Substantia nigra (tissue), 51 donors: ENCODE measurements at places on chromosomes 6 and 20.

DNA sequence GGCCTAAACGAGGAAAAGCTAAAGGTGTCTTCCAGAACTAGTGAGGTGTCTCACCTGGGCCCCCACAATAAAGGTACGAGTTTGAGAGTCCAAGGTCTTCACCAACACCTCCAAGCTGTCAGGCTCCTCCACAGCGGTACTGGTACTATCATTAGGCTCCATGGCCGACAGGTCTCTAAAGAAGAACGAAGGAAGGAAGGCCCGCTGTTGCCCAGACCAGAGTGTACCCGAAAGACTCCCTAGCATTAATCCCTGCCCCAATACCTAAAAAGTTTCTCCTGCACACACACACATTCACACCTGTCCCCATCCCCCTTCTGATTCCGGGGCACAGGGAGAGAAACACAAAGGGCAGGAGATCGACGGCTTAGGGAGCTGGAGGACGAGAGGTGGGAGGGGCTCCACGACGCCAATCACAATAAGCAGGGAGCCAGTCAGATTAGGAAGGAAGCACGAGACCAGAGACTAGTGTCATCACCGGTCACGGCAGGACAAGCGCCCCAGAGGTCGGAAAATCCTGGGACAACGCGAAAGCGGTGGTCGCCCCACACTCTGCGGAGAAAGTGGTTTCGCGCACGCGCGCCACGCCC, 764 bp downstream of the BAG6 start:
- DNase-seq, result no peak

DNA sequence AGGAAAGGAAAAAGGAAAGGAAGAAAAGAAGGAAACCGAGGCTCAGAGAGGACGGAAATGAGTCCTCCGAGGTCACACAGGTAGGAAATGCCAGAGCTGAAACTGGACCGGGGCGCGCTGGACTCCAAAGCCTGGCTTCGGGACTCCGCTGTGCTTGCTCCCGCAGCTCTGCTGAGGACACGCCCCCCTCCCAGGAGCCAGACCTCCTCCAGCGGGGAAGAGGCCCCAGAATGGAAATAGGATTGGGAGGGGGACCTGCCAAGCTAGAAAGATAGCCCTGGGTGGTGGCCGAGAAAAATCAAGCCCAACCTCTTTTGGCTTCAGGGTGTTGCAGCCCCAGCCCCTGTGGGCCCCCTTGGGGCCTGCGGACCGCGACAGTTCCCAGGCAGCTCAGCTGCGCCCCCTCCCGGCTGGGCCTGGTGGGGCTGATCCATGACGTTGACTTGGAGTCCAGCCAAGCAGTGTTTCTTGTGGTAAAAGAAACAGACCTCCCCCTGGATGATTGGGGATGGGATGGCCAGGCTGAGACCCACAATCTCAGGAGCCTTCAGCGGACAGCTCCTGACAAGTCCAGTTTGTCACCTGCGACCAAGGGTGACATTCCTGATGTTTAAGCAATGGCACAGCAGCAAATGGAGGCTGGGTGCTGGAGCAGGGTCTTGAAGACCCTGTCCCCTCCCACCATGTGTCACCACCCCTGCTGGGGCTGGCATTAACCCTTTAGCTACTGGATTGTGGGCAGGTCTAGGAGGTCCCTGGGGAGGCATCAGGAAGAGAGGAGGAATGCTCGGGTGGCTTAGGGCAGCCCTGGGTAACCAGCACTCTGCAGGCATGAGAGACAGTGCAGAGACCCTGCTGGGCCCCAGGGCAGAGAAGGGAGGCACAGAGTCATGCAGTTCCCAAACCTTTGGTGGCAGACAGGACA, 55.4 kb downstream of the RIPOR3 start:
- no peak for DNase-seq

DNA sequence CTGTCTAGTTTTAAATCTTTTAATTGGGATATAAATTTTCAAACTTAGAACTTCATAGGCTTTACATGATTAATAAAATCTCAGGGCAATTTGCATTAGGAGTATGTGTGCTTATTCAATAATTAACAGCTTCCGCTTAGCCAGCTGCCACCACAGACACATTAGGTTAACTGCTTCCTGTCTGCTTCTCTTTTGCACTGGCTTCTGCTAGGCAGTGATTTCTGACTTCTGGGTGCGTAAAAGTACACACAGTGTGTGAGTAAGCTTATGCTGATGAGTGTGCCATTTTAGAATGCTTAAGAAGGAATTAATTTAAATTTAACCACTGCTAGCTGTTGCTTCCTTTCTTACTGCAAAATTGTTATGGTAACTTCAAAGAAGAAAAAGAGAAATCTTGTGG, 73.9 kb downstream of the F13A1 start:
- no peak for DNase-seq

DNA sequence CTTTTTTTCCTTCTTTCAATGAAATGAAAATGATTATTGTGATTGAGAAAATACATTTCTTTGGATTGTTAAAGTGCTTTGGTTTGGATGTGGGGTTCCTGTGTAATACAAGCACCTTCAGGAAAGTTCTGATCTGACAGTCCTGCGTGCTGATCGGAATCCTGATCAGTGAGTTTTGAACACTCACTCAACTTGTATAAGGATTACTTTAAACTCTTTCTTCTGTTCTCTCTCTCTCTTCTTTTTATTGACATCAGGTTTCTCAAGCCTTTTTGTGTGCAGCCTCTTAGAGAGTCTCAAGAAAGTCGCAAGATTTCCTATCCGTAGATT, 710 bp downstream of the TINAG start:
- DNase-seq, result no peak

GRCh38 chr6:43823879-43824702, 54.1 kb downstream of the VEGFA start:
- DNase-seq, result no peak

DNA sequence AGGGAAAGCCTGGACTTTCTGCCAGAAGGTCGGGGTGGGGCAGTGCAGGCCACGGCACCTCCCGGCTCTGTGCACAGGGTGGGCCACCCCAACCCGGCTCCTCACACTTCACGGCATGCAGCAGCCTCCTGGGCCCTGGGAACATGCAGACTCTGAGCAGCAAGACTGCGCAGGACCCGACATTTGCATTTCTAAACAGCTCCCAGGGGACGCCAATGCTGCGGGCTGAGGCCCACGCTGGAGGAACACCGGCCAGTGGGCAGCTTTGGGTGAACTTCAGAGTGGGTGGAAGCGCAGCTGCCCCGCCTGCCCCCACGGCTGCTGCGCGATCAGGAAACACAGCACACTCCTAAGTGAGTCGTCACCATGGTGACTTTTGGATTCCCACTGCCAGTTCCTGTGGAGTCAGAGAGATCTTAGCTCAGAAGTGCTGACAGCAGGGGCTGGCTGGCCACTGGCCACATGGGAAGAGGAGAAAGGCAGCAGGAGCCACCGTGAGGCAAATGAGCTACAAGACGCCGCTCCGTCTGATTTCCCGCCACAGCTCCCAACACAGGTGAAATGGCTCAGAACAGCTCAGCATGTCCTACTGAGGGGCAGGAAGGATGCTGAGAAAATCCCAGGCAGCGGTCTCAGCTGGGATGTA, 52.1 kb downstream of the RNASET2 start:
- no peak for DNase-seq

GRCh38 chr20:45993197-45993951, 15.3 kb upstream of the MMP9 start:
- DNase-seq, result no peak

DNA sequence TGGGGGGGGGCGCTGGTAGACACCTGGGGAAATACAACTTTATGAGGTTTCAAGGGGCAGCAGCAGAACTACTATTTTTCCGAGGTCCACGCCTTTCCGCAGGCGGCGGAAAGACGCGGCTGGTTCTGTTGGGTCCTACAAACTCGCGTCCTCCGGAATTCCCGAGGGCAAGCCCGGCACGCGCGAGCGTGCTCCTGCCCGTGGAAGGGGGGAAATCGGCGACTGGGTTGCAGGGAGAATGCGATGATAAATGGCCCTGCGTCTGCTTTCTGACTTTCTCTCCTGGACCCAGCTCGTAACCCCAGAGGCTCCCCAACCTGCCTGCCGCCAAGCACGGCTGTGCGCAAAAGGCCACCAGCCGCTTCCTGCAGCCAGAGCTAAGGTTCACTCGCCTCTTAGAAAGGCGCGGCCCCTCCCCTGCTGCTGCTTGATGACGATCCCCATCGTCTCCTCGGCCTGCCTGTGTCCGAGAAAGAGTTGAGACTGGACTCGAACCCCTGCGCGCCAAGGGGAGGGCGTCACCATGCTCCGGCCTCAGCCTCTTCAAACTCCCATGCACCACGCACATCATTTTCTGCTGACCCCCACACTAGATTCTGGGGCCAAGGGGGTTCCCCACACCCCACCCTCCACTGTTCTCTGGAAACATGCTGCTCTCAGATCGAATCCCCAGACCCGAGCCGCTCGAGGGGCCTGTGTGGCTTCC, 6.7 kb downstream of the FOXA2 start:
- DNase-seq, result no peak

- no peak for DNase-seq
Observed at GRCh38 chr20:54048891-54049545, 21.4 kb downstream of the BCAS1 start.

GRCh38 chr20:51960047-51960675, 157.8 kb upstream of the SALL4 start:
- DNase-seq, result no peak

DNA sequence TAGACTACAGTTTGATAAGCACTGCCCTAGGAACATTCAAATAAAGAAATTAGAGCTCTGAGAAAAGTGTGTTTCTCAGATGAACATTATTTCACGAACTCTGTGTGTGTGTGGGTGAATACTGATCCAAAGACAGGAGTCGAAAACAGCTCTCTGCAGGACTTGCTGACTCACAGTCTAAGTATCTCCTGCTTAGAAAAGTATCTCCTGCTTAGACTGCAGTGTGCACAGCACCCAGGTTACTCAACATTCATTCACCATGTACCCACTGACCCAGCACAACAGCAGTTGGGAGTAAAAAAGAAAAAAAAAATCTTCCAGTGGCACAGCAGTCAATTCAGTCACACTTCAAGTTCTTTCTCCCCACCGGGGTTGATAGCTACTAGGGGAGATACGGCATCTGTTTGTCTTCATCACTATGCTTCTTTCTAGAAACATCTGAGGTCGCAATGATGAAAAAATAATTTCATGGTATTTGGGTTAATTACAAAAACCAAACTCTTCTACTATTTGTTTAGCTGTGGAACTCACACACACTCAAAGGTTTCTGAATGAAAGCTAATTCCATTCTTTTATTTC, 48.0 kb downstream of the GCLC start:
- DNase-seq, result no peak

DNA sequence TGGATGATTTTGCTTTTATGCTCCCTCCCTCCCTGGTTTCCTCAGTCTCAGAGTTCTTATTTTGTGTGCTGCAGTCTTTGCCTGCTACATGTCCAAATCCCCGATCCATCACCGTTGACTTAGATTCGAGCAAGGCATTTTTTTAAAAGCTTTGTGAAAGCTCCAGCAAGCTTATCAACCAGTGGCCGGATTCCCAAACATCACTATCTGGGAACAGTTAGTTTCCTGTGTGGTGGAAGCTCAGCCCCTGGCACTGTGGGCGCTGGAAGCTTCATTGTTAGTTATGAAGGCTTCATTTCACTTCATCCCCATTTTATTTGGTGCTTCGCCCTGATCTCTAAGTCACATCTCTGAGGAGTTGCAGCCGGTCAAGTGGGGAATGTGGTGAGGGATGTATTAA, 44.7 kb downstream of the DEK start:
- DNase-seq, result no peak

- no peak for DNase-seq
Observed at GRCh38 chr20:11001764-11002540, 328.2 kb upstream of the JAG1 start.

DNA sequence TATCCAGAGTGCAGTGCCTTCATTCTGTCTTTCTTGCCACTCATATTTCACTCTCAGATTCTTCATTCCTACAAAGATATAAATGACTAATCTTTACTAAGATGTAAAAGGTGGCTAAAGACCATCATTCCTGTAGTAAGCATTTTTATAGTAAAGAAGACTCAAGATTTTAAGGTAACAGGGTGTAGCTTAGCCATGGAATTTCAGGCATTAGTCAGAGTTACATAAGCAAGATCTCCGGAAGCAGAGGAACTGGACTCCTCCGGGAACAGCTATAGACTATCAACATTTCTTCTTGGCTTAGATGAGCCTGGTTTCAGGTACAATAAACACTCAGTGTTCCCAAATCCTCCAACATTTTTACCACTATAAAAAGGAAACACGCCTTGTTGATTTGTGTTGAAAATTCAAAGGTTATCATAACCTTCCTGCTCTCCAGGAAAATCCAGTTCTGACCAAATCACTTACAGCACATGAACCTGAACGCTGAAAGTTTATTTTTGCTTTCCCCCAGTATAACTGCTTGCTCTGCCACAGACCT, 23.7 kb downstream of the SERPINB1 start:
- DNase-seq, result no peak

- no peak for DNase-seq
Observed at GRCh38 chr6:24600903-24601302, 45.1 kb downstream of the KIAA0319 start.

DNA sequence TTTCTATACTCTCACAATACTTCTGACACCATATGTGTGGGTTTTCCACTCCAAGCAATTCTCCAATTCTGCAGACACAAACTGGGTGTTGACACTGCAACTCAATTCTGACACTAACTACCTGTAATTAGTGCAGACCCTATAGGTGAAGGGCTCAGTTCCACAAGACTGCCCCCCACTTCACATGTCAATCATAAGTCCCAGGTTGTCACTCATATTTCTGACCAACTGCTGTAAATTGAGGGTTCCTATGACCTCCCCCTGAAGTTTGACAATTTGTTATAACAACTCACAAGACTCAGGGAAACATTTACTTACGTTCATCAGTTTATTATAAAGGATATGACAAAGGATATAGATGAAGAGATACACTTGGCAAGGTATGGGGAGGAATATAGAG, 18.3 kb downstream of the GPX6 start:
- no peak for DNase-seq

- no peak for DNase-seq
Observed at GRCh38 chr6:166365806-166366205, 16.9 kb downstream of the MPC1 start.

- DNase-seq, result no peak
Observed at GRCh38 chr20:59613861-59614260, 9.5 kb downstream of the PHACTR3 start.

- DNase-seq, result no peak
Observed at GRCh38 chr20:10468340-10468845, 33.3 kb downstream of the SLX4IP start.

GRCh38 chr20:37473249-37474000, 47.6 kb upstream of the NNAT start:
- DNase-seq, result no peak

DNA sequence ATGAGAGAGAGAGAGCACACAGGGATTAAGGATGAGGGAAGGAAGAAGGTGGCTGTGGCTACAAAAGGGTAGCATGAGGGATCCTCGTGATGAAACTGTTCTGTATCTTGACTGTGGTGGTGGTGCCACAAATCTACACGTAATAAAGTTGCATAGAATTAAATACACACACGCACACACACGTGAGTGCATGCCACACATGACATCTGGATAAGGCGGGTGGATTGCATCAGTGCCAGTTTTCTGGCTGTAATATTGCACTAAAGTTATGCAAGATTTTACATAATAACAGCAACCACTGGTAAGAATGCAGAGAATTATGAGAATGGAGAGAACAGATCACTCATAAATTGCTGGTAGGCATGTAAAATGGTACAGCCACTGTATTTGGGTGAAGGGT, 16.9 kb upstream of the STK35 start:
- no peak for DNase-seq

- DNase-seq, result no peak
Observed at GRCh38 chr6:39574991-39575390, 150.2 kb downstream of the KIF6 start.
